NCI-H524 treated with DMSO at 0.1 percent for 48 hours (cell line): ENCODE measurements at places on chromosomes 3 and 15.

DNA sequence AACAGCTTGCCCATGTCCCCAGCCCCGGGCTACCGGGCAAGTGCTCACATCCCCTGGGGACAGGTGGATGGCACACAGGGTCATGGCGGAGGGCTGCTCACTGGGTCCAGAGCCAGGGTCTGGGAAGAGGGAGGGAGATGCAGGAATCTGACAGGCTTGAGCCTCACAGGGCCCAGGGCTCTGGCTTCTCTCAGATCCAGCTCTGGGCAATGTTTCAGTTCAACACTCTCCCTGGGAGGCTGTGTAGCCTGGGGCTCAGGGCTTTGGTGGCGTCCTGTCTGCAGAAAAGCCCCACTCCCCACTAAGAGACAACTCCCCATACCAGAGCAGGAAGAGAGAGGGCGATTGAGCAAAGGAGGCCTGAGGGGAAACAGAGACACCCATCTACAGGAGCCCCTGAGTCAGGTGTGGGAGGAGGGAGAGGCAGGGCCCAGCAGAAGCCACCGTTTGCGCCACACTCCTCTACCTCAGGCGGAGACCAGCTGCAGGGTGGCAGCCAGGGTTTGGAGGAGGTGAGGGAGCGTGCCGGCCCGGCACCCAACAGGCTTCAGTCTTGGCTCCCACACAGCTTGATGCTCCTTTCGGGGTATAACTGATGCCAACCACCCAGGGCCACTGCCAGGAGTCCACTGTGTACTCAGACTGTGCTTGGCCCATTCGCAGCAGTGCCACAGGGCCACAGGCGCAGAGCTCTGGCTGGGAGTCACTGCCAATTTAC, 16.8 kb upstream of the SRP14 start:
- no peak for DNase-seq

DNA sequence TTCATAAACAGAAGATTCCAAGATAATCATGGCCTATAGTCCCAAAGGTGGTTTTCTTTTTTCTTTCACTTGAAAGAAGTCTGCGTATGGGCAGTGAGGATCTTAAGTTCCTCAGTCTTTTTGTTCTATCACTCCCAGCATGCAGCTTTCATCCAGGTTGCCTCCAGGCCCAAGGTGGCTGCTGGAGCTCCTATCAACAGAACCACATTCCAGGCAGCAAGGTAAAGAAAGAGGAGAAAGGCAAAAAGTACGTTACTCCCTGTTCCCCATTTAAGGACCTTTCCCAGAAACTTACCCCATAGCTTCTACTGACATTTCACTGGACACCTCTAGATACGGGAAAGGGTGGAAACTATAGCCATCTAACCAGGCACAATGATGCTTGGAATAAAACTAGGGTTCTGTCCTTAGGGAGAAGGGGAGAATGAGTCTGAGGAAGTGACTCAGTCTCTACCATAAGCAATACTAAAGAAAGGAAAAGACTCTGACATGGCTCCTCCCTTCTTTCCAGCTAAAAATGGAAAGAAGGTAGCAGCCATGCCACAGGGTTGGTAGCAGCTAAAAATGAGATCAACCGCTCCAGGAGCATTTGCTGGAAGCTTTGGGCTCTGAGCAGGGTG, 313.9 kb upstream of the NR2E3 start:
- DNase-seq: no peak

- no peak for DNase-seq
These were observed 296.6 kb upstream of the LMCD1 start for GRCh38 chr3:8204853-8205650.

GRCh38 chr15:52104532-52105004, 8.0 kb downstream of the BCL2L10 start:
- DNase-seq: no peak

- DNase-seq: no peak
These were observed 8.0 kb upstream of the KBTBD8 start for GRCh38 chr3:66989860-66990696.

GRCh38 chr3:28936154-28936553, 344.7 kb upstream of the RBMS3 start:
- DNase-seq: no peak

GRCh38 chr3:12750223-12750622, 8.8 kb downstream of the TMEM40 start:
- no peak for DNase-seq

- no peak for DNase-seq
These were observed 53.9 kb downstream of the EIF4E3 start for GRCh38 chr3:71671216-71671845.

GRCh38 chr3:102177075-102177755, 257.6 kb upstream of the ZPLD1 start:
- no peak for DNase-seq

GRCh38 chr15:89893027-89893426, 767 bp downstream of the AP3S2 start:
- DNase-seq: no peak

- DNase-seq: no peak
These were observed 9.8 kb upstream of the SUCNR1 start for GRCh38 chr3:151863611-151864010.

- no peak for DNase-seq
These were observed 54.8 kb upstream of the MITF start for GRCh38 chr3:69684309-69684961.

- DNase-seq: no peak
These were observed 65.1 kb upstream of the MYZAP start for GRCh38 chr15:57526615-57527014.

- DNase-seq: no peak
These were observed 1.7 kb downstream of the TM4SF4 start for GRCh38 chr3:149476225-149476624.

DNA sequence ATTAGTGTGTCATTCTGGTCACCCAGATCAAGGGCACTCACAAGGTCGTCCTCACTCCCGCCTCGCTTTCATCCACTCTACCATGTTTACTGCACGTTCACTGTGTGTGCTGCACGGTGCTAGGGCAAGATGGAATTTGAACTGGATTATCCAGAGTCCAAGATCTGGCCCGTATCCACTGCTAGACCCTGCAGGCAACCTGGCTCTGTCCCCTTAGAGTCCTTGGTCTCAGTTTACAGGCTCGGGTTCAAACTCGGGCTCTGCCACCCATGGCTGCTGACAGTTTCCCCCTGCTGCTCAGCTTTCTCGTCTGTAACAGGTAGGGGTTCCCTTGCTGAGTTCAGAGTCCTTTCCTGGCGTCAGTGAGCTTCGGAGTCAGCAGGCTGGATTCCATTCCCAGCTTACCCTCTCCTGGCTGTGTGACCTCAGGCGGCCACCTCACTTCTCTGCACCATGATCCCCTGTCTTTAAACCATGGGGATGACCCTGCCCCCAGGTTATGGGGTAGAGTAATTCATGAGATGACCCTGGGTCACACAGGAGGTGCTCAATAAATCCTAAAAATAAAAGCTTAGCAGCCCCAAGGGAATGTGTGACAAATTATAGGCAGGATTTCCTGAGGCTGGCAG, 79.6 kb upstream of the SLC6A6 start:
- DNase-seq: no peak

GRCh38 chr3:195150181-195151118, 120.5 kb downstream of the XXYLT1 start:
- DNase-seq: no peak

GRCh38 chr15:40545457-40545856, 19.4 kb downstream of the CCDC32 start:
- DNase-seq: no peak

DNA sequence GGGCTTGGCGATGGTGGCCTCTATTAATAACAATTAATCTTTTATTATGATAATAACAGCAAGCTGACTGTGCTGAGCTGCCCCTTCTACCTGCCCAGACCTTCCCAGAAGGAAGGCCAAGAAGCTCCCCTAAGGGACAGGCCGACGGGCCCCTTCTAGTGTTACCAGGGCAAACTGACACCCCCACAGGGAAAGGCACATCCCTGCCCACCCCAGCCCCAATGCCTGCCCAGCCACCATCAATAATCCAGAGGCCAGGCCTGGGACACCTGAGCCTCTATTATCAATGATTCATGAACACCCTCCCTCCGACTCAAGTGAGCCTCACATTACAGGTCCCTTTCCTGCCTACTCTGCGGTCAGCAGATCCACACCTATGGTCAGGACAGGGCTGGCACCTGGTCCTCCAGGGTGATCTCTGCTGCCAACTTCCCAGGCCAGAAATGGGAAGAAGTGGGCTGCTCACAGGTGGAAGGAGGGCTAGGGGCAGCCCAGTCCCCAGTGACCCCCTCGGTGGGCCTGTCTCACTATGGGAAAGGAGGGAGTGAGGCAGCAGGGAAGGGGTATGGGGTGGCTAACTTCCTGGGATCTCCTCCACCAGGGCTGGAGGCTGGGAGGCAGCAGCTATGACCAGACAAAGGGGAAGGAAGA, 1.8 kb downstream of the TWF2 start:
- DNase-seq: no peak

DNA sequence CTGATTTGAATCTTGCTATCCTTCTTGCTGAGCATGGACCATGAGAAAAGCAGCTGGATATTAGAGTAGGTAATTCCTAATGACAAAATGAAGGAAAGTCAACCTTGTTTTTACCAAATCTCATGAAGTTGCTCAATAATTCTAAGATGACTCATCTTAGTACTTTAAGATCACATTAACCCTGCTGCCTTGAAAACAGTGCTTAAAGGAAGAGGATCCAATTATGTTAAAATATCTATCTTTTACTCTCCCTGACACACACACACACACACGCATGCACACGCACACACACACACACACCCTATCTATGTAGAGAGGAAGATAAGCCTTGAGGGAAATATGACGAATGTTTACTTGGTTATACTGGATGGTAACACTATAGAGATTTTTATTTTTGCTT, 16.0 kb upstream of the MYO1E start:
- no peak for DNase-seq

DNA sequence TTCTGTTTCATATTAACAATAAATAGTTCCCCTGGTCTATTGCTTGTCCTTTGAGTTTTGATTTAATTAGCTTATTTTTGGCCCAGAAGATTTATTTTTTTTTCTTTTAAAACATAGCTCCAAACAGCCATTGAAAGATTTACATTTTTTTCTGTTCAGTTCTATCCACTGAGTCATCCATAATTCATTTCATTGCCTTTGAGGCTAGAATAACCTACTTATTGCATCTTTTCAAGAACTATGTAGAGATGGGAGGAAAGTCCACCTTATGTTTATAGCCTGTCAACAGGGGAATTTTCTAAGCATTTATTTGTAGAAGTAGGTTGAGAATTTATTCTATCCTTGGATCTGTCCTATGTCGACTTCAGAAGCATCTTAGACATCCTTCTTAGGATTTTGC, 53.4 kb upstream of the CHD2 start:
- DNase-seq: no peak

DNA sequence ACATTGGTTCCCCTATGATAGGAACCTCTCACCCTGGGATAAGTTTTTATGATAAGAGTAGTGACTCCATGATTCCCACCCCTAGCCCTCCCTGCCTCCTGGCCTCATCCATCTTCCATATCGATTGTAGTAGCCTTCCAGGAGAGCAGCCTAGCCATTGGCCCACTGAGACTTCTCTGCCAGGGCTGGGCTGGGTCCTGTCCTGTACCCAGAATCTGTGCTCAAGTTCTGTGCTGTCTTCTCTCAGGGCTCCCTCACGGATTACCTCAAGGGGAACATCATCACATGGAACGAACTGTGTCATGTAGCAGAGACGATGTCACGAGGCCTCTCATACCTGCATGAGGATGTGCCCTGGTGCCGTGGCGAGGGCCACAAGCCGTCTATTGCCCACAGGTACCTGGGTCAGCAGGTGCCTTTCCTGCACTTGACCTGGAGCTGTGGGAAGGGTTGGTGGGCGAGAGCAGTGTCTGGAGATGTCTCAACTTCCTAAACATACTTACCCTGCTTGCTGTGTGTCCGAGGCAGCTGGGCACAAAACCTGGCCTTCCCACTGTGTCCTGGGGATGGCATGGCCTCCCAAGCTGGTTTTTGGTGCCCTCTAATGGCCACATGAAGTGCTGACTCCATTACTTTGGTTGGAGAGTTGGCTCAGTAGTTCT, 16.6 kb upstream of the EXOG start:
- DNase-seq: no peak

DNA sequence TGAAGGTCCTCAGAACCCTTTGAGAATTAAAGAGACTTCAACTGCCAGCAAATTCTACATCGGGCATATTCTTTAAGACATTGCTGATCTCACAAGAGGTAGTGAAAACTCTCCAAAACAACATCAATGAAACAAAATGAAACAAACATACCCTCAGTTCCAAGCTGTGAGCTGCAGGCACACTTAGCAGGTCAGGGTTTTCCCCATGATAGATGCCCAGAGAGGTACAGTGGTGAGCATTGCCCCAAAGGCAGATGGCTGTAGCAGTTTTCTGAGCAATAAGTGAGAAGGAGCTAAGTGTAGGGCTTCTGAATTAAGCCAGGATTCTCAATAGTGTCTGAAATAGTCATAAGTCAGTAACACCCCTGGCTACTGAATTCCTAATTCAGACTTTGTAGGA, 96.1 kb upstream of the TSEN2 start:
- no peak for DNase-seq

DNA sequence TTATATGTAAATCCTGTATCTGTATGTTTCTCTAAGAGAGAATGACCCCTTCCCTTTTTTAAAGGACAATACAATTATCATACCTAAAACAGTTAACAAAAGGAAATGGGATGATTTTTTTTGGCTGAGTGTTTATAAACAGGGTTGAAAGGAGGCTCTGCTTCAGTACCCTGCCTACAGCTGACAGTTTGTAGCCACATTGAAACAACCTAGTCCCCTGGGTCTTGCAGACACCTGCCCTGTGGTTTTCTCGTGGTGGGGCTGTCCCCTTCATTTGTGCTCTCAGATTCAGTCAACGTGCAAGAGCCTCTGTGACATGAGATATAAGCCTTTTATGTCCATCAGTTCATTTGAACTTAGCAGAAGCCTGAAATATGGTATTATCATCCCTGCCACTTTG, 2.3 kb upstream of the HMCES start:
- DNase-seq: no peak
